ENCODE measurements at places on chromosomes 4 and X.

DNA sequence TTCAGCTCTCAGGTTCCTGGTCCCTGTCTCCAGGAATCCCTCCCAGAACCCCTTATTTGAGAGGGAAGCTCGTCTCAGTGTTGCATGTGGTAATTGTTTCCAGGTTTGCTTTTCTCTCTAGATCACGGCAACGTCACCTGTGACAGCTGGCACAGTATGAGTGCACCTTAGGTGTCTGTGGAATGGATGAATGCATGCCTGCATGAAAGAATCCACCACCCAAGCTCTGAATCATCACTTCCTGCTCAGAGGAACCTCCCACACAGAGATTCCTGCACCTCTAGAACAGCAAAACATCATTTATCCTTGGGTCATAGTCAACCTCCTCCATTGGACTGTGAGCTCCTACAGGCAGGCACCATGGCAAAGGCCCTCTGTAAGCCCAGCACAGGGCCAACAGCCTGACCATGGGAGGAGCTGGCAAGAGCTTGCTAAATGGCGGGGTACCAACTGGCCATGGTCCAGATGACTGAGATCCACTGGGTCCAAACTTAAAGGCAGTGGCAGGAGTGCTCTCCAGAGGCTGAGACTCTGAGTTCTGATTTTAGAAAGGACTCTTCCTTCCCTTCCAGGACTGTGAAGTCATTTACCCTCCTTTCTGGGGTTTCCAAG lies 116.2 kb downstream of the SLC2A9 start:
- DNase-seq: no peak

DNA sequence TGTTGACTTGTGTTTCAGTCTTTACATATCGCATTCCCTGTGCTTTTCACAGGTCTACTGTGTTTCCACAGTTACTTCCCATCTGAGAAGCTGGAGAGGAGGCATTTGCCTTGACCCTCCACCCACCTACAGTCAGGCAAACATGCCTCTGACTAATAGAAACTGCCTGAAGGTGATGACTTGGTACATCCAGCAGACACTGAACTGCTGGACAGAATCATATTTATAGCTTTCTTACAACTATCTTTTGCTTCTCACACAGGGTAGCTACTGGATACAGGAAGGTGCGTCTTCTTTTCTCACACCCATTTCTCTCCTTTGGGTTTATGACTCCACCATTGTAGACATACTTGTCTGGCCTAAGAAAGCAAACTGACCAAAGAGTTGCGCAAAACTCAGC lies 58.0 kb downstream of the VGLL1 start:
- no peak for DNase-seq

DNA sequence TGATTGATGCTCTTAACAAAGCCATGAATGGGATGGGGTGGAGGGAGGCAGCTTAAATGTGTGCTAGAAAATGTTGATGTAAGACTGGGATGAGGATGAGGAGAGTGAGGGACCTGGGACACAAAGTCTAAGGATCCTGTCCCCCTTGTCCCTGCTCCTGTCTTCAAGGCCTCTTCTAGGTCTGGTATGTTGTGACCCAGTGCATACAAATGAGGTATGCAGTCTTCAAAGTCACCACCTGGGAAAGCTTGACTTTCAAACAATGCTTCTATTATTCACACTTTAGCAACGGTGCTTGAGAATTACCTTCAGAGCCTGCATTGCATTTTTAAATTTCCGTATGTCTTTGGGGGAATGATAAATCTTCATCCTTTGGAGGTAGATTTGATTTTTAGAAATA lies 88.4 kb upstream of the SLC34A2 start:
- DNase-seq: peak; percentile 44

- DNase-seq: peak; percentile 15
These were observed 174.1 kb downstream of the RBMX2 start for GRCh38 chrX:130575831-130576389.

GRCh38 chr4:19675172-19675811 lies 576.4 kb upstream of the SLIT2 start:
- peak; percentile 52 for DNase-seq

GRCh38 chr4:119525005-119525749 lies 103.4 kb downstream of the PDE5A start:
- DNase-seq: no peak

DNA sequence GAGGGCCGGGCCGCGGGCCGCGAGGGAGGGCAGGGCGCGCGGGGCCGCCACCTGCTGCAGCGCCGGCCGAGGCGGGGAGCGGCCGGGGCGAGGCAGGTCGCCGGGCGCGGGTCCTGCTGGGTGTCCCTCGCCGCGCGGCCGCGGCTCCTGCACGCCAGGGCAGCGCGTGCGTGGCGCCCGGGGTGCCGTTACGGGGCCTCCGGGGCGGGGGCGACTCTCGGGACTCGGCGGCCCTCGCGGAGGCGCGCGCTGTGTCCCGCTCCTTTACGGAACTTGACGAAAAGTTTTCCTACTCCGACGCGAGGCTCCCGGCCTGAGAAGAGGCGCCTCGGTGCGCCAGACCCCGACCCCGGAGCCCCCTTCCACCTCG lies 329 bp downstream of the TBC1D14 start:
- no peak for DNase-seq

DNA sequence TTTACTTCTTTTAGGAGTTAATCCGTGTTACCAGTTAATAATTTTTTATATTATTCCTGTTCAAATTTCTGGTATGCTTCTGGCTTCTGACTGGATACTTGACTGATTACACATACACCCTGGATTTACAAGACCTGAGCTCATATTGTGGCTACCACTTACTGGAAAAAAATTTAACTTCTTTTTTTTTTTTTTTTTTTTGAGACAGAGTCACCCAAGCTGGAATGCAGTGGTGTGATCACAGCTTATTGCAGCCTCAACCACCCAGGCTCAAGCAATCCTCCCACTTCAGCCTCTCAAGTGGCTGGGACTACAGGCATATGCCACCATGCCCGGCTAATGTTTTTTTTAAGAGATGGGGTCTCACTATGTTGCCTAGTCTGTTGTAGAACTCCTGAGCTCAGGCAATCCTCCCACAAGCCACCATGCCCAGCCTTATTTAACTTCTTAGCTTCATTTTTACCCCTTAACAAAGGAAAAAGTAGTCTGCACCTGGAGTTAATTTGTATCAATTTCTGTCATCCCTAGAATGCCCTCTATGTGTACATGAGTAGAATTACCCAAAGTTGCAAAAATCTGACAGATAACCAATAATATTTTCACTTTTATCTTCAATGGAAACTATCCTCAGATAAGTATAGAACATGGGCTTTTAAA lies 50.3 kb downstream of the TMEM165 start:
- DNase-seq: no peak

DNA sequence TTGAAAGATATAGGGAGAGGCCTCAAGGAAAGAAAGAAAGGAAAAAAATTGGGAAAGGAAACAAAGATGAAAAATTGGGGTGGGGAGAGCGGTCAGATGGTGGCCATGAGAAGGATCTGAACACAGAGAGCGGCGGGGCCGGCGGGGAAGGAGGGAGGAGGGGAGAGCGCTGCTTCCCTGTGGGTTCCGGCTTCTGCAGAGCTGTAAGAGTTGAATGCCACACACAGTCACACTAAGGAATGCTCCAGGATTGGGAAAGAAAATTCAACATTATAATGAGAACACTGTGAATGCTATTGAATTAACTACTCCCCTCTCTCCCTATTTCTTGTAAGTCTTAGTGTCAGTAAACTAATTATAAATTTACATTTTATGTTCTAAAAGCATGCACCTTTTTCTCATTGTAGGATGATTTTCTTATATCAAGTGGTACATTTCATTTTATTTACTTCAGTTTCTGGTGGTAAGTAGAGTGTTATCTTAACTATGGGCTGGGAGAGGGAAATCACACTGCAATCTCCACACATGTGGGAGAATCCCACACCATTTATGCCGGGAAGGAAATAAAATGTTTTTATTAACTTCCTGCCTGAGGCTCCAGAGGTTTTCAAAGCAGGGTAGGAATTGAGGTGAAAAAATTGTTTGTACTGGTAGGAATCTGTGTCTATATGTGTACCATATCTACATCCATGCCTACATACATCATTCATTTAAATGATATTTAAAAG lies 904 bp downstream of the F11 start:
- DNase-seq: peak; percentile 70

- no peak for DNase-seq
These were observed 470.9 kb upstream of the ADGRL3 start for GRCh38 chr4:60729194-60729593.

DNA sequence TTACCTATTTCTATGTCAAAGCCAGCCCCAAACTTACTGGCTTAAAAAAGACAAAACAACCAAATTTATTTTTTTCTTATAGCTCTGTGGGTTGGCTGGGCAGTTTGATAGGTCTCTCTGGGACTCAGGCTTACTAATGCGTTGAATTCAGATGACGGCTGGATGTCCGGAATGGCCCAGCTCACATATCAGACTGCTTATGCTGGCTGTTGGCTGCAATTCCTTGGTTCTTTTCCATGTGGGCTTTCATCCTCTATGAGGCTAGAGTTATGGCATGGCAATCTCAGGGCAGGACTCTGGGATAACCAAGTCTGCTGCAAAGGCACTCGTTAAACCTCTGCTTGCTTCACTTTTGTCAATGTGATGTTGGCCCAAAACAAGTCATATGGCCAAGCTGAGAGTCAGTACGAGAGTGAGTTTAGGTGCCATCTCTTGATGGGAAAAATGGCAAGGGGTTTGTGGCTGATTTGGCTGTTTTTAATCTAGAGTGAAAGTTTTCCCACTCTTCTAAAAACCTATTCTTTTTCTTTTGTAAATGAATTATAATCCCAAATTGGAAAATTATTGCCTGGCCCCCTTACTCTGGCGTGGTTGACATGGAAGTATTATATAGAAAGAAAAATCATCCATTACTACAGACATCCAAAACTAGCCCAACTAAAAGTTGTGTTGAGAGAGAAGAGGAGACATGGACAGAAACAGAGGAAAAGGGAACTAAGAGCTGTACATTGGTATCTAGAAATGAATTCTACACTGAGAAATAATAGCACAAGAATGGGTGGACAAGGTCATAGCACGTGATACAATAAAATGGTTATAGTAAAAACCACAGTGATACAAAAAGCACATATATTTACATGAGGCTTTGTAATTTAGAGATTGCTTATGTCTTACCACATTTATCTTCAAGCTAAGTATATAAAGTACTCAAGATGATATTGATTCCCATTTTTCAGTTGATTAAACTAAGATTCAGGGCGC lies 6.6 kb downstream of the PRIMPOL start:
- no peak for DNase-seq

DNA sequence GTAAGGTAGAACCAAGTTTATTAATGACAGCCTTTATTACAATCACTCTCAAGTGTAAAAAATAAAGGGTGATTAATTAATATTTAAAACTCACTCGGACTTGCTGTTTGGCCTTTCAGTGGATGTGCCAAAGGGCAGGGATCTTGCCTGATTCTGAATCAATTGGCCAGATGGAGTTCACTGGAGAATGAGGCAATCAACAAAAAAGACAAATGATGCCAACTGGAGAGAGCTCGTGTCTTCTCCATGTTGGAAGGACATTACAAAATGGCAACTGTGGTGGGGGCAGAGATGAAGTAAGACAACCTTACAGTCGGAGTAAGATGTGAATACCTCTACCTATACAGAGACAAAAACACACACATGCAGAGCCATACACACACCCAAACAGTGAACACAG lies 188.0 kb downstream of the TSPAN5 start:
- DNase-seq: no peak

GRCh38 chr4:185730849-185731608 lies 81.0 kb downstream of the SORBS2 start:
- no peak for DNase-seq

- no peak for DNase-seq
These were observed 89.7 kb downstream of the LRP2BP start for GRCh38 chr4:185305979-185306442.

GRCh38 chrX:24858004-24858746 lies 157.6 kb downstream of the ARX start:
- DNase-seq: no peak

GRCh38 chr4:157994863-157995262 lies 178.0 kb downstream of the GASK1B start:
- DNase-seq: peak; percentile 66

- DNase-seq: no peak
These were observed 9.1 kb upstream of the MAGED4B start for GRCh38 chrX:52078131-52078530.

GRCh38 chr4:178556796-178557195 lies 1114.6 kb upstream of the AGA start:
- DNase-seq: no peak

GRCh38 chrX:148507418-148507817 lies 7.0 kb downstream of the AFF2 start:
- no peak for DNase-seq

- no peak for DNase-seq
These were observed 10.2 kb downstream of the BBS7 start for GRCh38 chr4:121860121-121860520.

DNA sequence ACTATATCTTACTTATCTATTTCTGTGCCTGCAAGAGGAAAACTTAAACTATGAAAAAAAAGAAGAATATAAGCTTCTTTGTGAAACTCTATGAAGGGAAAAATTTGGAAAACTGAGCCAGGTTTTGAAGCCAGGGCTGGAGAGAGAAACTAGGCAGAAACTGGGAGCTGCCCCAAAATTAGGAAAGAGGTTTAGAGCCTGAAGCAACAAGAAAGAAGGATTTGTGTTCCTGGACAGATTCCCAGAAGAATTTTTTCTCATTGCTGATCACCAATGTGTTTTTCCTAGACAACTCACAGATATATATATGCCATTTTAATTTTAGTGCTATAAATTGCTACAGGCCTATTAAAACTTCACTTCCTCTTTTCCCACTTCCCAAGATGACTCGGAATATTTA lies 245.0 kb upstream of the GEMIN8 start:
- no peak for DNase-seq

- DNase-seq: peak; percentile 62
These were observed 473.4 kb downstream of the PCDH7 start for GRCh38 chr4:31193521-31193920.
